ENCODE measurements at places on chromosomes 11 and 22.

GRCh38 chr22:19853058-19853878 is 1.4 kb downstream of the GNB1L start:
- no peak for DNase-seq

DNA sequence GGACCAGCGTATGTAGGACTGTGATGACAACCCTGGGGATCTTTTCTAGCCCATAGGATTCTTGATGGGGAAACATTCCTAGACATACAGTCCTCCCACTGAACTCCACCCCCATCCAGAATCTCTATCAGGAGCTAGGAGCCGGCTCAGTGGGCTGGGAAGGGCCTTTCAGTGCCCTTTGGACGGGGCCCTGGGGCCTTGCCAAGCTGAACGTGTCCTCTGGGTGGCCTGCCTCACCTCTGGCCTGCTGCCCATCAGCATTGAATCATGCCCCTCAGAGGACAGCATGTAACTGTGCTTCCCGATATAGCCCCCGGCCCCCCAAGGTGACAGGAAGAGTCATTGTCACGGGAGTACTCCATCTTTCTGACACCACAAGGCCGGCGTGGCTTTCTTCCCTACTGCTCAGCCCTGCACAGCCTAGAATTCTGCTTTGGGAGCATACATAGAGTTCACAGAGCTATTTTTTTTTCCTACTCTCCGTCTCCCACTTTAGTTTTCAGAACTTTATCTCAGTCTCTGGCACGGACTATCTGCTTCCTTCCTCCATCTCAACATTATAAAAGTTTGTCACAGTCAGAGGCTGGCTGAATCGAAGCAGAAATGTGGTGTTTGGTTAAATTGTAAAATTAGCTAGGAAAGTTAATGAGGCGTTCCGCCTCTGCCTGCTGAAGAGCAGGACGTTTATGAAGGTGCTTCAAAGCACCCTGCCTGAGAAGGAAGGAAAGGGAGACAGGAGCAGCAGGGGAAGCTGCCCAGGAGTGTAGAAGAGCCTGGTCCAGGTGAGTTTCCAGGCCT is 111.9 kb downstream of the ZBTB16 start:
- no peak for DNase-seq

- no peak for DNase-seq
Measured at GRCh38 chr11:16841984-16842383, 103.5 kb downstream of the C11orf58 start.

GRCh38 chr11:120714438-120714837 is 202.9 kb downstream of the GRIK4 start:
- DNase-seq = no peak

DNA sequence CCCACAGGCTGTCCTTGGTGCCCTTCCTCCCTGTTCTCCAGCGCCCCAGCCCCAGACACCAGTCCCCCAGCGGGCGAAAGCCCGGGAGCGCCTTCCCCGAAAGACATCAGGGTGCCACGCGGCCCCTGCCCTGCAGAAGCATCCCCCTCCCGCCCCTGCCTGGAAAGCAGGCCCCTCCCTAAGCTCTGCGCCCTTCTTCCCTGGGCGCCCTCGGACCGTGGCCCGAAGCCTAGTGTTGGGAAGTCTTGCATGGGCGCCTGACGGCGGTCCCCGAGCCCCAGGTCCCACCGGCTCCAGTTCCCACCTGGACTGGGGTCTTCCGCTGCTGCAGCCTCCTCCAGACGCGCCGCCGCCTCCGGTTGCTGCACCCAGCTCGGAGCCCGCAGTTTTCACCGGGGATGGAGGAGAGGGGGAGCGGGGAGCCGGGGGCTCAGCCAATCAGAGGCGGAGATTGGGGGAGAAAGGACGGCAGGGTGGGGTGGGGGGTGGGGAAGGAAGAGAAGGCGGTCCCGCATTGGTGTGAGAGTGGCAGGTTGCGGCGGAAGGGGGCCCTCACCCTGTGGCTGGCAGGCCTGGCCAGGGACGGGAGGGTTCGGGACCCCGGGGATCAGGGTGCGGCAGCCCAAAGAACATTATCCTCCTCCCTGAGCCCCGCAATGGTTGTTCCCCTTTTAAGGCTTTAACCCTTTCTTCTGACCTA is at the start of gene THY1:
THY1 (minus strand) TSS at position 364 of the 700 bp plus-strand sequence. CDS start 2,267 bp downstream, outside the sequence.
- DNase-seq = no peak

- DNase-seq = no peak
Measured at GRCh38 chr11:1126935-1127663, 30.7 kb upstream of the MUC5AC start.

- DNase-seq = no peak
Measured at GRCh38 chr11:86781546-86781945, 18.8 kb upstream of the PRSS23 start.

- no peak for DNase-seq
Measured at GRCh38 chr11:128824191-128825049, 42.7 kb downstream of the KCNJ1 start.

DNA sequence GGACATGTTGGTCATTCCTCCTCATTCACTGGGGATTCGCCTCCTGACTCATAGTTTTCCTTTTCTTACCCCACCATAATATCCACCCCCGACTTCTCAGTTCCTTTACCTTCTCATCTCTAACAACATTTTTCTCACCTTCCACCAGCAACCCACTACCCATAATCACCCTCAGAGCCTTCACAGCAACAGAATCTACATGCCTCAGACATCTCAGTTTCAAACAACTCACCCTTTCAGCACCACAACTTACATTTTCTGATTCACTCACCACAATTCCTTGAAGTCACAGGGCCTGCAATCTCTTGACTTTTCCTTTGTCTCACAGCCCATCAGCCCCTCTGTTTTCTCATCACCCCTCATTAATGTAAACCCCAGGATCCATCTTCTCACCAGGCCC is 2.3 kb upstream of the MTNR1B start:
- DNase-seq = no peak

- no peak for DNase-seq
Measured at GRCh38 chr11:70091638-70092037, 13.5 kb downstream of the ANO1 start.

- no peak for DNase-seq
Measured at GRCh38 chr11:113591117-113591516, 115.0 kb downstream of the TMPRSS5 start.

DNA sequence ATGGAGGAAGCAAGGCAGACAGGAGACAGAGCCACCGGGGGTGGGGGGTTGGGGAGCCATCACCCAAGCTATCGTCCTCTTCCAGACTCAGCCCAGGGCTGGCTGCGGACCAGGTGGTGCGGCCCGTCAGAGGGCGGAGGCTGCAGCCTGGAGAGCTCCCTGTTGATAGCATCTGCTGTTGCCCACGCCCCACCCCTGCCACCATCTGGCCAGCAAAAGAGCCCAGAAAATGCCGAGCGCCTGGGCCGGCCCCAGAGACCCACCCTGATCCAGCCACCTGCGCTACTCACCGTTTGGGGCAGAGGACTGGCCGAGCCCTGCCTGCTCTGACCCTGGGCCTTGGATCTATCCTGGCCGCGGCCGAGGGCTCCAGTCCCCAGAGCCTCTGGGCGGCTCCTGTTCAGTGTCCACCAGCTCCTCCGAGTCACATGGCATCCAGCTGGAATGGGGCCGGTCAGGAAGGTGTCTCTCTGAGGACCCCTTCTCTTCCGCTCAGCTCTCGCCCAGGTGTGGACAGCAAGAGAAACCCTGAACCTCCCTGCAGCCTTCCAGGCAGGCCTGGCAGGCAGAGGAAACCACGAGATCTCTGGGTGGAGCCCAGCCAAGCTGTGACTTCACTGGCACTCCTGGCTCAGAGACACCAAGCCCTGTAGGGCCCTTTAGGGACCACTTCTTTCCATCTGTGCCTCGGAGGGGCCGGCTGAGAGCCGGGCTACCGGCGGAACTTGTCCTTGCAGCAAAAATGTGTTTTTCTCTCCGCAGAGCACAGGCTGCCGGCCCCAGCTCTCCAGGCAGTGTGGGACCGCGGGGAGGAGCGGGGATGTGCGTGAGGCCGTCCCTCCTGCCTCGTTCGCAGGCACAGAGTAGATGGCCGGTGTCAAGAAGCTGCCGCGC is at the start of gene MRGPRE:
MRGPRE (minus strand) TSS at position 567 of the 894 bp plus-strand sequence. CDS start 3,618 bp downstream, outside the sequence.
- no peak for DNase-seq

- DNase-seq = no peak
Measured at GRCh38 chr11:118136801-118137200, 15.8 kb downstream of the SCN4B start.

- DNase-seq = no peak
Measured at GRCh38 chr11:64249038-64249437, 2.3 kb upstream of the PLCB3 start.

DNA sequence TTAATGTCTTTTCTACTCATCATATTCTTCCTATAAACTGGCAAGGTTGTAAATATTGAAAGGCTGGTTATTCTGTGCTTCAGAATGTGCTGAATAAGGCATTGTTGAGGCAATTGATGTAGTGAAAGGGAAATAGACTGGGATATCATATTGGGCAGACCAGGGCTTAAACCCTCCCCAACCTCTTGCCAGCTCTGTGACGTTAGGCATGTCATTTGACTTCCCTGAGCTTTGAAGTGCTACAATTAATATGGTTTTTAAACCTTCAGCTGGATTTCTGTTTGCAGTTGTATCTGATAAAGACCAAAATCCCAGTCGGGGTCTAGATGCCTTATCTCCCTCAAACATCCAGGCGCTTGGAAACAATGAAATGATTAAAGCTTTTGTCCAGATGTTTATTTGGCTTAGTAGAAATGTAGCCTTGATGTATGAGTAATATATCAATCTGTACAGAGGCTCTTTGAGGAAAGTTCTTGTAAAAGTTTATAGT is 208.1 kb downstream of the DBX1 start:
- DNase-seq = no peak

DNA sequence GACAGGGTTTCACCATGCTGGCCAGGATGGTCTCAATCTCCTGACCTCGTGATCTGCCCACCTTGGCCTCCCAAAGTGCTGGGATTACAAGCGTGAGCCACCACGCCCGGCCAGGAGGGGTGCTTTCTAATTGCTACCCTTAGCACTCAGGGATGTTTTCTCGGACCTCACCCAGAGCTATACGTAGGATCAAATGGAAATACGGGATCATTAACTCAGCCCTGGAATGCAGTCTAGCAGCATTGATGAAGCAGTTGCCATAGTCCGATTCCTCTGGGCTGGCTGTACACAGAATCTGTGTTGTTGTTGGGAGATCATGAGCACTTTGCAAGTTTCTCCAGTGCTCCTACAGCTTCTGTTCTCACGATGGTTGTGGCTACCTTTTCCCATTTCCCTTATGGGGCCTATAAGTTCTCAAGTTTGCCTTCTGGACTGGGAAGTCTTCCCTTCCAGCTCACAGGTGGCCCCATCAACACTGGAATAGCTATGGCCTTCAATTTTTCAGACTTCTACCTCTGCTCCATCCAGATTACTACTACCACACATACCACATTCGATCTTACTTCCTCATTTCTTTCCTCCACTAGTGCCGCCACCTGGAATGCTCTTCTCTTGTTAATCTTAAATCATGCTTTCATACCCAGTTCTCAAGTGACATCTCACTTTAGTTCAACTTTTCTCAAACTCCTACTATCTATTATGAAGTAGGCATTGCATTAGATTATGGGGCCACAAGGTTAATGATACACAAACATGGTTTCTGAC is 16.1 kb upstream of the PCF11 start:
- no peak for DNase-seq

DNA sequence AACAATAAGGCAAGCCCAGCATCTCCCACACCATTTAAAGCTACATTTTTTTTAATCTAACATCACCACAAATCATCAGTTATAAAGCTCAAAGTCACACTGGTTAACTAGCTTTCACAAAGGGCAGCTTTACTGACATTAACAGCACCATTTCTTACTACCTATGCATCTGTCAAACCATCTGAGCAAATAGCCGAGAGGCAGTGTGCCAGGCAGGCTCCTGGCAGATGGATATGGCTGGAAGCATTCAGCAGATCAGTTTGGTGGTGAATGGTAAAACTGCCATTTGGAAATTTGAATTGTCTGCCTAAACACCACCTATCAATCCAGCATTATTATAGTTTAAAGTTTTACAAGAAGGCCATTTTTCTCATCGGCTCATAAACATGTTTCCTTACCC is 131.2 kb downstream of the TTC28 start:
- no peak for DNase-seq

DNA sequence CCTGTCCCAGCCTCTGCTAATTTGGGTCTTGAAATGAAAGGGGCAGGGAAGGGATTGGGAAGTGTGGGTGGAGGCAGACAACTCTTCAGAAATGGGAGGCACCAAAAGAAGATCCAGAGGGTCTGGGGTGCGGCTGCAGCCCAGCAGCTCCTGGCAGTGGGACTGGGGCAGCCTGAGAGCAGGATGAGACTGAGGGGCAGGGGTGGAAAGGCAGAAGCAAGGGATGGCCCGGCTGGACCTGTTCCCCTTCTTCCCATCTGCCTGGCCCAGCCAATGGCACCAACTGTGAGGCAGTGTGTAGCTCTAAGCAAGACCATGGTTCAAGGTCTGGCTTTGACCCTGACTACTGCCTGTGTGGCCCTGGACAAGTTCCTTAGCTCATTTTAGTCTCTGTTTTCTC is 160.4 kb downstream of the ENTHD1 start:
- no peak for DNase-seq

GRCh38 chr11:133663135-133663985 is 131.1 kb upstream of the OPCML start:
- no peak for DNase-seq

GRCh38 chr11:2428322-2428795 is 16.0 kb downstream of the TRPM5 start:
- no peak for DNase-seq

- no peak for DNase-seq
Measured at GRCh38 chr11:115314330-115314920, 189.8 kb downstream of the CADM1 start.

DNA sequence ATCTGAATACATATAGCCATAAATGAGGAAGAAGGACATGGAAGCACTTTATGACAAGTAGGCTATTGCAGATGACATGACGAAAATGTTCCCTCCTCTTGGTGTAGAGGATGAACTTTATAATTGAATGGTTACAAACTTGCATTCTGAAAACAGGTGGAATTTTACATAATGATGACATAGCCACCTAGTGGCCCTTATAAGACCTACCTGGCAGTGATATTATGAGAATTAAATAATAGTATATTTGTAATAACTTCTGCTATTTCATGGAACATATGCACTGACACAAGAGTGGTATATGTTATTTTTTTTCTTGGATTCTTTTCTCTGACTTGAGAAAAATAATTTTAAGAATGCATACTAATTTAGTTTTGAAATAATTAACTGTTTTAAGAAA is 22.9 kb downstream of the TRIM22 start:
- no peak for DNase-seq

DNA sequence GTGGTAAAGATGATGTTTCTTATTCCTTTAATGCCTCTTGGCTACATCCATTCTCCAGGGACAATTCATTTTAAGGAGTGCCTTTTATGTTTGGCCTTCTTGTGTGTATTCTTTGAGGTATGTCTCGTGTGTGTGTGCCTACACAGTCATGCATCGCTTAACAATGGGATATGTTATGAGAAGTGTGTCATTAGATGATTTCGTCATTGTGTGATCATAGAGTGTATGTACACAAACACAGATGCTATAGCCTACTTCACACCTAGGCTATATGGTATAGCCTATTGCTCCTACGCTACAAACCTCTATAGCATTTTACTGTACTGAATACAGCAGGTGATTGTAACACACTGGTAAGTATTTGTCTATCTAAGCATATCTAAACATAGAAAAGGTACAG is 23.0 kb downstream of the ZNF202 start:
- DNase-seq = no peak
